ENCODE measurements at places on chromosomes 6 and 20.
A peak's percentile ranks its signal among the peaks of the same experiment; 100 is the strongest.

- no peak for DNase-seq
Measured at GRCh38 chr6:90460051-90460450, 126.8 kb downstream of the MAP3K7 start.

GRCh38 chr20:12914804-12915203, 94.0 kb upstream of the SPTLC3 start:
- no peak for DNase-seq

DNA sequence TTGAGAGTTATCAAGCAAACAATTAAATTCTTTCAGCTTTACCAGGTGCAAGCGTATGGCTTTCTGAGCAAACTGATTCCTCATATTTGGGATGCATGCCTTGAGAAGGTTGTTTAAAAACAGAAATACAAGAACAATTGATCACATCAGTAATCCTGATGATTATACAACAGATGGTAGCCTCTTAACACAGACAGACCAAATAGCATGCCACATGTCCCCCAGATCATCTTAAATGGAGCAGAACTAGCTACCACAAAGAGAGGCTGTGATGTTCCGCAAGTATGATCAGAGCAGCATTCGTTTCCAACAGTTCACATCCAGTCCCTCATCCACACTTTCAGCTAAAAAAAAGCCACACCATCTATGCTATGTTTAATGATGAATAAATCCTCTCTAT, 246.2 kb upstream of the NRSN1 start:
- DNase-seq, result no peak

DNA sequence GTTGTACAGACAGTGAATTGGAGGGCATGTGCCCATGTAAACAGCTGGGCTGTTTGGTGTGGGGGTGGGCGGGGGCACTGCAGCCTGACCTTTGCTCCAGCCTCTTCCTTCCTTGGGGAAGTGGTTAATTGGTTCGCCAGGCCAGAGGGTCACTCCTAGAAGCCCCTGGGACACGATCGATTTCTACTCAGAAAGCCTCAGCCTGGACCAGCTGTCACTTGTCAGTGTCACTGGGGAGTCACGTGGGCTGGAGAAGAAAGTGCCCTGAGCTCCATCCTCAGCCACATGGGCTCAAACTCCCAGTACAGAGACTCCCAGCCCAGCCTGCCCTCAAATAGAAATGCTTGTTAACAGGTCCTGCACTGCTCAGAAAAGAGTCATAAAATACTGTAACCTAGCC, 423.8 kb upstream of the SULF2 start:
- no peak for DNase-seq

- DNase-seq, result no peak
Measured at GRCh38 chr6:113287396-113287795, 569.7 kb upstream of the MARCKS start.

DNA sequence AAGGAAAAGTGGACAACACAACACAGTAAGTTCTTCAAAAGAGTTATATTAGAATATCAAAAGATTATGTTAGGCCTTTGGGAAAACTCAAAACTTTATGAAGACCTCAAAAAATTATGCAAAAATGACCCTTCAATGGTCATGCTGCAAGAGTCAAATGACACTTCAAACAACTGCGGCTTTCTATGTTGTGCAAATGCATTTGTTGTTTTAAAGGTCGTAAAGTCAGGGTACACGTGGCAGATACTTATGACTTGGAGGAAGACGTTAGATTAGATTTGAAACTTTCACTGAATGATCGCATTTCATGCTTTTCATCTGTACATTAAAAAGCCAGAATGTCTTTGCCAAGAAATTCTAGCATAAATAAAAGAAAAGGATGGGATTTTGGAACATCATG, 31.4 kb downstream of the BCAS1 start:
- no peak for DNase-seq

DNA sequence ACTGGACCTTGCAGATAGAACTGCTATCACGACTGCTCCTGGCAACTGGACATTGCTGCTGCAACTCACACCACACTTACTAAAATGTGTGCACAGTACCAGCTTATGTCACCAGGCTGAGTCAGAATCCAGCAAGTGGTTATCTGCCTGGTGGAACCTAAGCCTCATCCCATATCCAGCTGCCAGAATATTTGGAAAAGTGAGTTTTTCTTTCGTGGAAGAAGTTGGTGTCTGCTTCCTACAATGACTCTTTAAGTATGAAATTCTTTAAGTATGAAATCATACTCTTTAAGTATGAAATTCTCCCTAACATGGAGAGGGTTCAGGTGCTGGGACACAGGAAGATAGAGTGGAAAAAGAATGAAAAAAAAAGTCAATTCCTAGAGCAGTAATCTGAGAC, 16.4 kb upstream of the POLR1H start:
- DNase-seq, result no peak

DNA sequence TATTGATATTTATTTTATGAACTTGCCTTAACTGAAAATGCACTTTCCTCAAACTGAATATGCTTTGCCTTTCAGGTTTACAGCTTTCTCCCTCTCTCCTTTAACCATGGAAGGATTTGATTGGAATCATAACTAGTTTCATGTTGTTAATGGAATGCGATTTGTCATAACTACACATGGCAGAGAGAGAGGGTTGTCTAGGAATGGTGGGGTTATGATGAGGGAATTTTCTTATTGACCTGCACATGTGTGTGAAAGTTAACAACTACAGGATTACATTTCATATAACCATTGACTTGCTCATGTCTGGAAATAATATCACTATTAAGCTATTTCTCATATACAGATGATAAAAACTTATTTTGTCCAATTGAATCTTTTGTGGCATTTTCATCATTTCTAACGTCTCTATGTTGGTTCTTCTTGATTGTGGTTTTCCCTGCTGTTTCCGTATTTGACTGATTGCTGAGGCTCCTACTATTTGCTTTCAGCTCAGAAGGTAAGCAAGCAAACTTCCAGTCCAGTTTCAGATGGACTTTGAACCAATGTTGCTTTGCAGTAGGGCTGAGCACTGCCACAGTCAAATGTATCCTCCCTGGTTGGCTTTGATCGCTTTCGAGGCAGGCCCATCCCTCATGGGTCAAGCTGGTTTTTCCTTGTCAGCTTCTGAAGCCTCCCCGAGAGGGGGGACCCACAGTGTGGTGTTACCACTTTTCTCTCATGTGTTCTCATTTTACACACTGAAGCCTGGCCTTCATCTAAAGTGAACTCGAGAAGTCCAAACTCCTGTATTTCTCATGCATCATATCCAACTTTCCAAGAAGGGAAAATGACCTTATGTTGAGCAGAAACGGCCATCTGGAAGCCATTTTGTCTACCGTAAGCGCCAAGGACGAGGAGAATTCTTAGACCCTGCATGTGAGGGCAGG, 7.6 kb upstream of the CCN2 start:
- DNase-seq, result no peak

DNA sequence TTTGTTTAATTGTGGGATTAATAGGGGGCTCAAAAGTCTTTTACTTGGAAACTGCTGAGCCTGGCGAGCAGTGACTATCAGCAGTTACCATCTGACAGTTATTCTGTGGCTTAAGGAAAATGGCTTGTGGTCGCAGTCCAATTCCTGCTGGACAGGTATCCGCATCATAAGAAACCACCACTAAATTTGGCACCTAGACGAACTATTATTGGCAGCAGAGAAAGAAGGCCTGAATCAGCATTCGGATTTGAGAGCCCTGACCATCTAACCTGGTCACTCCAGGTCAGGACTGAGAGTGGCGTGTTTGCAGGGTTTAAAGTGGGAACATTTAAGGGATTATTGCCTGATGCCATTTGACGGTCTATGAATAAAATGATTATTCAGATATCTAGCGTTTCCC, 146.4 kb downstream of the RPS12 start:
- no peak for DNase-seq

GRCh38 chr6:16437095-16437494, 198.7 kb downstream of the GMPR start:
- DNase-seq, result no peak

DNA sequence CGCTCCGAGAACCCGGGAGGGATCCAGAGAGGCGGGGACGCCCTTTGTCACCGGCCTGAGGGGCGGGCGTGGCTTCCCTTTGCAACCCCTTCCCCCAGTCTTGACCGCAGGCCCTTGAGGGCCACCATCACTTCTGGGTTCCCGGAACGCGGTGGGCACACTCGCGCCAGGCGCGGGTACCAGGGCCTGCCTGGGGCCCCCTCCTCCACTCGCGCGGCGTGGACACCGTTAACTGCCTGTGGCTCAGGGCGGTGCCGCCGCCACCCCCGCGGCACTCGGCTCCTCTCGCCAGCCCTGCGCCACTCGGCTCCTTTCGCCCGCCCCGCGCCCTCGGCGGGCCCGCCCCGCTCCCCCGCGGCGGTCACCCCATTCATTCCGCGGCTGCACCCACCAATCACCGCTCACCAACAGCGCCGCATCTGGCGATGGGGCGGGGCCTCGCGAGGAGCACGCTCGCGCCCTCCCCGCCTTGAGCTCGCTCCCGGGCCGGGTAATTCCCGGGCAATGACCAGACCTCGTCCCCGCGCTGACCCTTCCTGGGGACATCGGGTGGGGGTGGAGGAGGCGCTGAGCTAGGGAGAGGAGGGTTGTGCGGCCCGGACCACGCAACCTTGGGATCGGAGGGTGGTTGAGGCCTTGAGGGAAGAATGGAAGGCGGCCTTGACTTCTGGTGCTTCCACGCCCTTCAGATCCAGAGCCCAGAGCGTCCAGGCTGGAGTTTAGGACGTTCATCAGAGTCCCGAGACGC, 10.5 kb upstream of the ELOVL5 start:
- peak; percentile 78 for DNase-seq

- no peak for DNase-seq
Measured at GRCh38 chr6:7590918-7591302, 912 bp downstream of the SNRNP48 start.

DNA sequence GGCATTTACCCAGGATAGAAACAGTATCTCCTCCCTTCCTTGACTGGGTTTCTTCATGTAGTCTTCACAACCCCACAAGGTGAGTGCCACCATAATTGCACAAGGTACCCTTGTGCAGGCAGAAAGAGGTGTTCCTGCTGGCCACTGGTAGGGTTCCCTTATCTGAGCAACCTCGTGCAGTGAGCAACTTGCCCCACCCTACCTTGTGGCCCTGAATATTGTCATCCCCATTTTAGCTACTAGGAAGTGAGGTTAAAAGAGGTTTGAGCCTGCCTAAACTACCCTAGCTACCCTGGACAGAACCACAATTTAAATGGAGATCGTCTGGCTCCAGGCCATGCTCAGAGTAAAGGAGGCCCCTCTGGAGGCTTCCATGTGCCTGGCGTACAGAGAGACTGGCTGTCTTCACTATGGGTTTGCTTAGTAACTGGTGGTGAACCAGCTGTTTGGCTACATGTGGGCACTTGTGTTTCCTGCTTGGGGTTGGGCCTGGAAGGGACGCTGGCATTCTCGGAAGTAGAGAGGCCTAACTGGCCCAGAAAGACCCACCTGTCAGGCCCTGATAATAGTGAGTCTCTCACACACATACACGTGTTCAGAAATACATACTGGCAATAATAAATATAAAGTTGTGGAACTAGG, 148.8 kb downstream of the LRFN2 start:
- DNase-seq, result no peak

DNA sequence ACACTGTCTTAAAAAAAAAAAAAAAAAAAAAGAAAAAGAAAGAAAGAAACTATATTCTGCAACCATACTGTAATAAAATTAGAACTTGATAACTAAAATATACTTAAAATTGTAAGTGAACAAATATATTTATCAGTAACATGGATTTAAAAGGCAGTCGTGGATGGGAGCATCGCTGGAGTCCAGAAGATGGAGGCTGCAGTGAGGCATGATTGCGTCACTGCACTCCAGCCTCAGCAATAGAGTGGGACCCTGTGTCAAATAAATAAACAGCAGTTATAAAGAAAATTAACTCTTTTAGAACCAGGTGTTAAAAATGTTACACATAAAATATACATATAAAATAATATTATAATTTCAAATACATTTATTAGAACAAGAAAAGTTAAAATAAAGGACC, 8.7 kb downstream of the PSMB9 start:
- no peak for DNase-seq

DNA sequence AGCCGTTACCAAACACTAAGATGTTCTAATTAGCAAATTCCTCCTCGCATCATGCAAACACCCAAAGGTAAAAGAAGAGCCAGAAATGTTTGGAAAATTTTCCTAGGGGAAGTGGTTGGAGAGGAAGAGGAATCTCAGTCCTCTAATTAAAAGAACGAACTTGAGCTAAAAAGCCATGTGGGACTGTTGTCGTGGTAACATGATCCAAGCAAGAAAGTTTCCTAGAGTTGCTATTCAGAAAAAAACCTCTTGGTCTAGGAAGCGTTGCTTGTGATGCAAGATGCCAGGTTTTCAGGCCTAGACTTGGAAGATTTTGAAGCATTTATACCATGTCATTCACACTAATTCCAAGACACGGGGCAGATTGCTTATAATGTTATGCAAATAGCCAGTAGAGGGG, 106.8 kb upstream of the DOK5 start:
- DNase-seq, result no peak

- no peak for DNase-seq
Measured at GRCh38 chr20:52078289-52078688, 113.3 kb downstream of the ZFP64 start.

- DNase-seq, result peak; percentile 24
Measured at GRCh38 chr20:54199721-54200176, 8.1 kb upstream of the PFDN4 start.

DNA sequence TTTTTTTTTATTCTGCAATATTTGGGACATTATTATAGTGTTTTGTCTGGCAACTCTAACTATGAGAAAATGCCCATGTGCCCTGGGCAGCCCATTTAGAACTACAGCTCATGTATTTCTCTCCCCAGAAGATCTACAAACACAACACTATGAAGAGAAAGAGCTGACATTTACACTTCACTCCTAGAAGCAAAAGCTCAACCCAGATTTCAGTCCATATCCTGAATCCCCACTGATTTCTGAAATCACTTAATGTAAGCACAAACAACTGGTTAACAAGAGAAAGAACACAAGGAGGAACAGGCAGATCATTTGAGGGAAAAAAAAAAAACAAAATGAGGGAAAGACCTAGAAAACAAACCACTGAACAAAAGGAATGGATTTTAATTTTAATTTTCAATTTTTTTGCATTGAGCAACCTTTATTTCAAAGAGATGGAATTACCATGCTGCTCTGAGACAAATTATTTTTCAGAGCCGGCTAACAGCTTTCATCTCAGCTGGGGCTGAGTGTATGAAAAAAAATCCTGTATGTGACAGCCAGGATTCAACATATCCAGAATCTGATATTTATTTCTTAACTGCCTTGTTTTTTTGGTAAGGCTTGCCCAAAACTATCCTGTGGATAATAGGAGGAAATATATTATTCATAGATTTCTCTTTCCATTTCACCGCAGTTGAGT, 32.5 kb downstream of the KIAA0319 start:
- DNase-seq, result no peak

GRCh38 chr6:1703091-1703855, 93.6 kb downstream of the FOXC1 start:
- DNase-seq, result no peak

DNA sequence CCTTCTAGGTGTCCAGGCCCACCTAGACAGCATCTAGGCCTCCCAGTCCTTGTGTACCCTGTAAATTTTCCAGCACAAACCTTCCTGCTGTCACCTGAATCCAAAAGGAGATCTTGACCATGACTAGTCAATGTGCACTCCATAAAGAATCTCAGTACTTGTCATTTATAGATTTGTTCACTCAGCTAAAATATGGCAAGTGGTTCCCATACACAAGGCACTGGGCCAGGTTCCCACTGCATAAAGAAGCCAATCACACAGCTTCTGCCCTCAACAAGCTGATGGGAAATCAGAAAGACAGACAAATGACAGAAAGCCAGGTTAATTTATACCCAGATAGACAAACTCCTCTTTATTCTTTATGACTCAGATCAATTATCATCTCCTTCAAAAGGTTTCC, 526.8 kb downstream of the CD83 start:
- DNase-seq, result no peak
